Kasumi-1 (cell line): ENCODE measurements at places on chromosomes 7 and 10.

DNA sequence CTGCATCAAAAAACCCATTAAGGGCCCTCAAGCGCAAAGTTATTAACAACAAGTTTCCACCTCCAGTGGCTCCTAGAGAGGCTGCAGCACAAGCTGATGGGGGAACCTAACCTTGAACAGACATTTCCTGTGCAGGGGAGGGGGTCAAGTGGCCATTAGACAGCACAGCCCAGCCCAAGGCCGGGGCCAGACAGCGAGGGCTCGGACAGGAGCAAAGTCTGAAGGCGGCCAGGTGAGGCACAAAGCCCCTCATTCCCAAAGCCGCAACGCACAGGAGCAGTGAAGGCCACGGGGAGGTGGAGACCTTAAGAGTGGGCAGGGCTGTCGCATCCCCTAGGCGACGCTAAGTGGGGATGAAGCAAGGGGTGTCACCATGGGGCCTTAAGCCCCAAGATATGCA lies 73.2 kb upstream of the ZNF746 start:
- DNase-seq = no peak

DNA sequence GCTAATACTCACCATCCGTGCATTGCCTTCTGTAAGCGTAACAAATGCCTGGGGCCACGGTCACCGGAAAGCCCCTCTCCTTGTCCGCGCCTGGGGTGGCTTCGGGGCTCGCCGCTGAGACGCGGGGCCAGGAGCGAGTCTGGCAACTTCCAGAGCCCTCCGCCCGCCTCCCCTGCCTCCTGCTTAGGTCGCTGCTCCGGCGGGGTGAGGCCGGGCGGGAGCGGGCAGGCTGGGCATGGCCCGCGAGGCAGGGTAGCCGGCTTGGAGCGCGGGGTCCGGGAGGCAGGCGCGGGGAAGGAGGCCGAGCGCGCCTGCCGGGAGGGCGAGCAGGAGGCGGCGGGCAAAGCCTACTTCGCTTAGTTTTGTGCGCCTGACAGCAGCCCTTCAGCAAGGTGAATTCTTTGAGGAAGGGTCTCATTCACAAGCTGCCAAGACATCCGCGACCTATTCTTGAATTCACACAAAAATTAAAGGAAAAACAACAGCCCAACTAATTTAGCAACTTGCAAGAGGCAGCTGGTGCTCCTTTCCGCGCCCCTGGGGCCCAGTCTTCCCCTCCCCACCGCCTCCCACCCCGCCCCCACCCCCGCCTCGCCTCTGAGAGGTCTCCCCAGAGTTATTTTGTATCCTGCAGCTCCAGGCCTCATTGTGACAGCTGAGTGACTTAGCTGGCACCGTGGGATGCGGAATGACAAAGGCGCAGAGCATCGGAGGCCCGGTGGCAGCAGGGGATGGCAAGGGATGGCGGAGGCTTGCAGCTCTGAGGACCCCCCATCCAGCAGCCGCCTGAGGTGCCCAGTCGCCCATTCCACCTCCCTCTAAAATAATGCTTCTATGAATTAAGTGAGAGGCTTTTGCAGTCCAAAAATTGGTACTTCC lies 12.8 kb upstream of the KAT6B start:
- DNase-seq = no peak

DNA sequence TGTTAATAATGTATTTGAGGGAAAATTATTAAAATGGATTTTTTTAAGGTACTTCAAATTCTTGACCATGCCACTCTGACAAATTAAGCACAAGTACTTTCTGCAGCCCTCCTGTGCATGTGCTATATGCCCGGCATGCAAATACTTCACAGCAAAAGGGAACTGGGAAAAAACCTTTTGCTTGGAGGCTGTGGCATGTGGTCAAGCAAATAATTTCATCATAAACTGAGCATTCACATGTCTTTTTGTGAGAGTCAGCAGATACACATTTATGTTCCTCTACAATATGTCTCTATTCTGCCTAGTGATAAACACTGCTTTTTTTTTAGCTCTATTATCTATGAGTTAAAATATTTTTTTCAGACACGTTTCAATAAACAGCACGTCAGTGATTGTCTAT lies 53.7 kb upstream of the SEMA3A start:
- DNase-seq = peak; percentile 39

GRCh38 chr10:113157441-113157840 lies 207.4 kb downstream of the TCF7L2 start:
- no peak for DNase-seq

GRCh38 chr7:17957871-17958270 lies 17.6 kb upstream of the SNX13 start:
- no peak for DNase-seq

DNA sequence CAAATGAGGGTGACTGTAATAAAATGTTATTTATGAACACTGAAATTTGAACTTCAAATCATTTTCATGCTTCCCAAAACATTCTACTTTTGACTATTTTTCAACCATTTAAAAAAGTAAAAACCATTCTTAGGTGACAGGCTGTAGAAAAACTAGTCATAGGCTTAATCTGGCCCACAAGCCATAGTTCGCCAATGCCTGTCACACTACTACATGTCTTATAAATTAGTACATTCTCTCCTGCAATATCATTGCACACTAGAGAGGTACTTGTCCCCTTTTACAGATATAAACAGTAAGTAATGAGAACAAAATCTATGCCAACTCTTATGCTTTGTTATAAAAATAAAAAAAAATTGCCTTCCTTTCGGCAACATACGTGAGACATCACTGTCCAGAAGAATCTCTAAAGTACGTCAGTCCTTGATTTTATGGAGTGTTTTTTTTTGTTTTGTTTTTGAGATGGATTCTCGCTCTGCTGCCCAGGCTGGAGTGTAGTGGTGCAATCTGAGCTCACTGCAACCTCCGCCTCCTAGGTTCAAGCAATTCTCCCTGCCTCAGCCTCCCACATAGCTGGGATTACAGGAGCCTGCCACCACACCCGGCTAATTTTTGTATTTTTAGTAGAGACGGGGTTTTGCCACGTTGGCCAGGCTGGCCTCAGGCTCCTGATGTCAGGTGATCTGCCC lies 23.2 kb downstream of the UPF2 start:
- no peak for DNase-seq

DNA sequence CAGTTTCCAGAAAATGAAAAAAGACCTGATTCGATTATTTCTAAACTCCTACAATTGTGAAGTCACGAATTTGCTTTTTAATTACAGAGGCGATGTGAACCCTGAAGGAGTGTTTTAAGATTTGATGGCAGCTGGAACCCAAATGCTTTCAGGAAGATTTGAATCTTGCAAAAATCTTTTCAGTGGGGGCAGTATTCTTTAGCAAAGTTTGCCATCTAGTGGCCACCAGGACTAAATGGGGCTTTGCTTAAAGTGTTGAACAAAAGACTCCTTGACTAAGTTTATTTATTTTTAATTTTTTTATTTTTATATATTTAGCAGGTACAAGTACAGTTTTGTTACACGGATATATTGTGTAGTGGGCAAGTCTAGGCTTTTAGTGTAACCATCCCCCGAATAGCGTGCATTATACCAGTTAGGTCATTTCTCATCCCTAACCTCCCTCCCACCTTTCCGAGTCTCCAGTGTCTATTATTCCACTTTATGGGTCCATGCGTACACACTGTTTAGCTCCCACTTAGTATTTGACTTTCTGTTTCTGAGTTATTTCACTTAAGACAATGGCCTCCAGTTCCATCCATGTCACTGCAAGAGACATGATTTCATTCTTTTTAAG lies 98.8 kb downstream of the CACNB2 start:
- DNase-seq = peak; percentile 67

- DNase-seq = peak; percentile 89
Observed at GRCh38 chr10:93190372-93190771, 116.7 kb downstream of the CYP26A1 start.

- no peak for DNase-seq
Observed at GRCh38 chr10:62471711-62472110, 97.5 kb downstream of the ZNF365 start.

- DNase-seq = peak; percentile 67
Observed at GRCh38 chr7:92831716-92832533, 4.4 kb downstream of the CDK6 start.

GRCh38 chr7:74606909-74607510 lies 50.5 kb upstream of the GTF2I start:
- no peak for DNase-seq

DNA sequence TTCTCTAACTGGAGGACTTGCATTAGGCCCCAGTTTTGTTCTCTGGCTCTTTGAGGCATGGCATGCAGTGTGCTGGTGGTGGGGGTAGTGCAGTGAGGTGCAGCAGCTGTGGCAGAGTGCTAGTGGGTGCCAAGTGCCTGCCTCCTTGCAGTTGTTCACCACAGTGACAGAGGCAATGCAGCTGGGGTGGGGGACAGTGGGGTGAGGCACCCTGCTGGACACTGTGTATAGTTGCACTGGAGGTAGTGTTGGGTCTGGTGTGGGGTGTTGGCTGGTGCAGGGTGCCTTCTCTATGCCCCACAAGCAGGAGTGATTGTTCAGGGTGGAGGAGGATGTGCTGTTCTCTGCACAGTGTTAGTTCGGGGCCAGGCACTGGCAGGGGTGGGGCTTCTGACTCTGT lies 21.7 kb upstream of the KEL start:
- DNase-seq = no peak

GRCh38 chr7:93178213-93178612 lies 30.0 kb upstream of the SAMD9L start:
- peak; percentile 57 for DNase-seq

- no peak for DNase-seq
Observed at GRCh38 chr7:26625286-26625685, 239.1 kb downstream of the SKAP2 start.

- no peak for DNase-seq
Observed at GRCh38 chr7:47103498-47104205, 478.3 kb downstream of the TNS3 start.

DNA sequence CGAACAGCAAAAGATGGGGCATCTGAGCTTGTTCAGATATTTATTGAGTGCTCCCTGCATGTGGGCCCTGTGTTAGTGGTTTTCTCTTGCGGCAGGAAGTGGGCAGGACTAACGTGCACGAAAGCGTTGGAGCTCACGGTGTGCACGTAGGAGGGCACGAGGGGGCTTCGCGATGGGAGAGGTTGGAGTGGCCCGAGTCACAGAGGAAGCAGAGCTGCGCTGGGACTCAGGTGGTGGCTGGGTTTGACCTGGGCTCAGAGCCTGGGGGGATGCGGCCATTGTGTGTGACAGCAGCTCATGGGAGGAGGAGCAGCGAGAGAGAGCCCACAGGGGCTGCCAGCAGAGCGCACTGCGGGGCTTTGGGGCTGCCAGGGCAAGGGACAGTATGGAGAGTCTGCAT lies 7.7 kb downstream of the ZSCAN25 start:
- DNase-seq = peak; percentile 36

DNA sequence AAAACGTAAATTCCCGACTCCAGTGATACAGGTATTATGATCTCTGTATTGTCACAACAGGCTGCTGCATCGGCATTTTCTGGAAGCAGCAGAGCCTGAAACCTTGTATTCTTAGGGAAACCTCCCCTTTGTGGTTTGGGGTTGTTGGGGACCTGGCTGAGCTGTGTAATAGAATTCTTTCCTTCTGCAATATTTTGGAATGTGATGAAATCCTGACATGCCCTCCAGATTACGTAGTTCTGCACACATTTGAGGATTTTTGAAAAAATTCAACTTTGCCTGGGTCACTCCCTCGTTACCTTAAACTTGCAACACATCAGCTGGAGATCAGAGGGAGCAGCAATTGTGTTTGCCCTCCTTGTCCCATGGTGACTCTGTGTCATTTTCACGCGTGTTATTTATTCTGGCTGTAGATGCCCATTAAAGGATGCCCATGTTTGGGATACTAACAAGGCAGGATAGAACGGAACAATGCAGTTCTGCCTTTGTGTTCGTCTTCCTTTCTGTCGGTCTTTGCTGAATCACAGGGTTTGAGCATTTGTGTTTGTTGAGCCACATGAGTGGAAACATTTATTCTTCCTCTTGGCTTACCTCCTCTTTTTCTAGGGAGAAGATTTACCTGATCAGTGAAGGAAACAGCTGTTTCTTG lies 181.7 kb downstream of the TCF7L2 start:
- no peak for DNase-seq
